ENCODE measurements at places on chromosomes 7 and 10. TPM values are rescaled to one million over a fixed set of nuclear protein-coding genes. Genes with fewer than 3 reads are reported as not detected.

DNA sequence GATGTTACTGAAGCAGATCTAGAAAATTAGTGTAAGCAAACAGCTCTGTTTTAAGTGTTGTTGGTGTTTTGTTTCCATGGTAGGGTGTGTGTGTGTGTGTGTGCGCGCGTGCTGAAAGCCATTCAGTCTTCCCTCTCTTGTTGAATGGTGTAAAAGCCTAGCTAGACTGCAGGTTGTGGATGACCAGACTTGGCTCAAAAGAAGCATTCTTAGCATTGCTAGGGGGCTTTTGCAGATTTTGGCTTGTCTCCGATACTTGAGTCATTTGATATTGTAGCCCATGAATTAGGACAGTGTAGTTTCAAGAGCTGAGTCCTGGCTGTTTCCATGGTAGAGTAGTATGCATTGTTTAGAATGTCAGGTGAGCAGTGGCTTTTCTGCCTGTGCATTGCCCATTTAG is 99.1 kb downstream of the SND1 start:
- H3K27me3 ChIP-seq = no peaks in the 10 kb centered on the region
- peak overlapping the region; percentile 2 for H3K27ac ChIP-seq
- no peak for DNase-seq
- H3K4me3 ChIP-seq = no peak overlapping the region
- H3K4me1 ChIP-seq = peaks cover 60% of the 10 kb centered on the region

DNA sequence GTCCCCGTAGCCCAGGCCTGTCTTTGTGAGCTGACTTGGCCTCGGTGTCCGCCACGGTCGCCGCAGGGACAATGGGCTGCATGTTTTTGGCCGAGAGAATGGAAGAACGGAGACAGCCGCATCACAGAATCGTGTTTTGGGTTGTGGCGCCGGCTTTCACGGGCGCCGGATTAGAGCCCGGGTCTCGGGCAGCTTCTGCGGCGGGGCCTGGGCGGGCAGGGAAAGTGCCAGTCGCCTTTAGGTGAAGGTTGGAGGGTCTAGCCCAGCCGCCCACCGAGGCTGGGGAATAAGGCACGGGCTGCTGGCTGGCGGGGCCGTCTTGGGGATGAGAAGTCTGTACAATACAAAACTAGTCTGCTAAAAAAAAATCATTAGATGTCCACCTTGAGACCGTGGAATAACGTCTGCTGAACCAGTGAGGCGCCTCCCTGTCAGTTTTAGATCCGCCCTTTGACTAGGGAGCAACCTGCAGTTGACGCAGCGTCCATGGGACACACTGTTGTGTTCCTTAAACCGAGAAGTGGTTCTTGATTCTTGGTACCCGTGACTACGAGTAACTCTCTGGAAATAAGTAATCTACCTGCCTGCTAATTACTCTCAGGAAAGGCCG is 577 bp downstream of the DNAJB9 start:
- H3K36me3 ChIP-seq = peaks cover 22% of the 10 kb centered on the region
- no peaks in the 10 kb centered on the region for H3K27me3 ChIP-seq
- DNase-seq = peak; percentile 21
- H3K4me3 ChIP-seq = peak overlapping the region; percentile 94
- peak overlapping the region; percentile 98 for H3K27ac ChIP-seq

DNA sequence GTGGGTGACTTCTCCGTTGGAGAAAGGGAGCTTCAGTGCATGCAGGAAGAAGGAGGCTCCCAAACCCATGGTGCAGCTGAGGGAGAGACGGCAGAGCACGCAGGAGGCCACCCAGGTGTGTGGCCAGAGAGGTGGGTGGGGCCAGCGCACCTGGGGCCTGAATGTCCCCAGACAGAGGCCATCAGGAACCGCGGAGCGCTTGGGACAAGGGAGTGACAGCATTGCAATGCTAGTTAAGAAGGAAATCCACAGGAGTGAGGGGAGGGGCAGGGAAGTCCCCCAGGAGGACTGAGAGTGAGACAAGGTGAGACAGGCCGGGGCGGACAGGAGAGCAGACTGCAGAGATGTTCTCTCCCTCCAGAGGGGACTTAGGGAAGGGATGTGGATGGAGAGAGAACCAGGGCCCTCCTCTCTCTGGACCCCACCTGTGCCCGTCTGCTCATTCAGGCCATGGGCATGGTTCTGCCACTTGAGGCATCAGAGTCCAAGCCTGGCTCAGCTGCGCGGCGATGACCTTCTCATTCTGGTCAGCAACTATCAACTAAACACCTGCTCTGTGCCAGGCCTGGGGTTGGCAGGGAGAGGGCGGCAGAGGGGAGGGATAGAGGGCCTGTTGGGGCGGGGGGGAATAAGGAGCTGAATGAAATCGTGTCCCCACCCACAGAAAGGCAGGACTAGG is 69.4 kb upstream of the COL13A1 start:
- no peak for DNase-seq
- H3K36me3 ChIP-seq = no peaks in the 10 kb centered on the region
- H3K27me3 ChIP-seq = peaks cover 5% of the 10 kb centered on the region
- H3K4me1 ChIP-seq = peaks cover 30% of the 10 kb centered on the region
- H3K4me3 ChIP-seq = no peak overlapping the region

GRCh38 chr7:100444311-100445278 is 8.3 kb upstream of the PPP1R35 start:
- no peaks in the 10 kb centered on the region for H3K27me3 ChIP-seq
- no peaks in the 10 kb centered on the region for H3K36me3 ChIP-seq
- peaks cover 5% of the 10 kb centered on the region for H3K4me1 ChIP-seq
- no peak for DNase-seq

GRCh38 chr7:91165846-91166230 is 98.4 kb upstream of the FZD1 start:
- H3K4me3 ChIP-seq = no peak overlapping the region
- peaks cover 15% of the 10 kb centered on the region for H3K27me3 ChIP-seq
- no peaks in the 10 kb centered on the region for H3K36me3 ChIP-seq
- H3K27ac ChIP-seq = no peak overlapping the region

The SH2D4B gene
- total RNA-seq = 0.09 TPM

The CUBN gene
- 0.46 TPM for total RNA-seq

The TAS2R41 gene
- 0.31 TPM for total RNA-seq

The AUTS2 gene
- total RNA-seq = 50.0 TPM
